Activated T-cell treated with anti-CD3 and anti-CD28 coated beads, Interleukin-2, amount 50 U/mL, for 4 hours (primary cell): ENCODE measurements at places on chromosomes 5 and 9.

GRCh38 chr5:72152545-72152944, 45.3 kb downstream of the MAP1B start:
- DNase-seq, result no peak

DNA sequence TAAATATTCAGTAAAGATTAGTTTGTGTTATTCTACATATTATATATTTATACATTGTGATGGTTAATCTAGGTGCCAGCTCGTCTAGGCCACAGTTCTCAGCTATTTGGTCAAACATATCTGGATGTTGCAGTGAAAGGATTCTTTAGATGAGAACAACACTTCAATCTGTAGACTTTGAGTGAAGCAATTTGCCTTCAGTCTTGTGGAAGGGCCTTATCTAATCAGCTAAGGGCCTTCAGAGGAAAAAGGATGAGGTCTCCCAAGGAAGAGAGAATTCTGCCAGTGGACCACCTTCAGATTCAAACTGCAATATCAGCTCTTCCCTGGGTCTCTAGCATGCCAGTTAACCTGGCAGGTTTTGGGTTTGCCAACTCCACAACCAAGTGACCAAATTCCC, 112.0 kb downstream of the SH3TC2 start:
- no peak for DNase-seq

- no peak for DNase-seq
Observed at GRCh38 chr9:127139775-127140174, 17.3 kb upstream of the ANGPTL2 start.

GRCh38 chr9:110283751-110284150, 27.4 kb upstream of the TXN start:
- DNase-seq, result no peak

- DNase-seq, result no peak
Observed at GRCh38 chr5:170265522-170265921, 32.1 kb downstream of the LCP2 start.
